ENCODE measurements at places on chromosomes 16 and 17.

DNA sequence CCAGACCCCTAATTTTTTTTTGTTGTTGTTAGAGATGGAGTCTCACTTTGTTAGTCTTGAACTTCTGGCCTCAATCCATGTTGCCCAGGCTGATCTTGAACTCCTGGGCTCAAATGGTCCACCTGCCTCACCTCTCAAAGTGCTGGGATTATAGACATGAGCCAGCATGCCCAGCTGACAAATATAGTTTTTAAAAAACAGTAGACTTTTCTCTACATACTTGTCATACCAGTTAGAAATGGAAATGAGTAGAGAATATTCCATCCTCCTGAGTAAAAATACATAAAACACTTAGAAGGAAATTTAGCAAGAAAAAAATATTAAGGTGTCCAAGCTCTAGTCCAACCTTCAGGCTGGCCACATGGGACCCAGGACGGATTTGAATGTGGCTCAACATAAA is 21.4 kb downstream of the C16orf78 start:
- no peak for DNase-seq

- peak; percentile 68 for DNase-seq
Observed at GRCh38 chr17:45640141-45640850, 143.8 kb upstream of the CRHR1 start.

DNA sequence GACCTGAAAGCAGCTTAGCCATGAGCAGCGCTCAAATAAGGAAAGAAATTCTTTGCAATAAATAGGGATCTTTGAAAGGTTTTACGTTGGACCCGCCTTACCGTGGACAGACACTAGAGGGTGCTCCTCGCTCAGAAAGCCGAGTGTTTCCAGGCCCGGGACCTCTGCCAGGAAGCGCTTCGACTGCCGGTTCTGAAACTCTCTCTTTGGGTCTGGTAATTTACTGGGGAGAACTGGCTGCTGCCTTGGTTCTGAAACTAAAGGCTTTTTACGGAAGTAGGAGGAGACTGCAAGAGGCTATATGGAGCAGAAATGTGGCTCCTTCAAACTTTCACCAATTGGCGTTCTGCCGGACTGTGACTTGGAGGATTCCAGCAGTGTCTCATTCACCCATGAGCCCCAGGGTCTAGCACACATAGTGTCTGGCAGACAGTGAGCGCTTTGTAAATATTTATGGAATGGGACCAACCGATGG is 45.6 kb upstream of the HOXB9 start:
- peak; percentile 69 for DNase-seq

DNA sequence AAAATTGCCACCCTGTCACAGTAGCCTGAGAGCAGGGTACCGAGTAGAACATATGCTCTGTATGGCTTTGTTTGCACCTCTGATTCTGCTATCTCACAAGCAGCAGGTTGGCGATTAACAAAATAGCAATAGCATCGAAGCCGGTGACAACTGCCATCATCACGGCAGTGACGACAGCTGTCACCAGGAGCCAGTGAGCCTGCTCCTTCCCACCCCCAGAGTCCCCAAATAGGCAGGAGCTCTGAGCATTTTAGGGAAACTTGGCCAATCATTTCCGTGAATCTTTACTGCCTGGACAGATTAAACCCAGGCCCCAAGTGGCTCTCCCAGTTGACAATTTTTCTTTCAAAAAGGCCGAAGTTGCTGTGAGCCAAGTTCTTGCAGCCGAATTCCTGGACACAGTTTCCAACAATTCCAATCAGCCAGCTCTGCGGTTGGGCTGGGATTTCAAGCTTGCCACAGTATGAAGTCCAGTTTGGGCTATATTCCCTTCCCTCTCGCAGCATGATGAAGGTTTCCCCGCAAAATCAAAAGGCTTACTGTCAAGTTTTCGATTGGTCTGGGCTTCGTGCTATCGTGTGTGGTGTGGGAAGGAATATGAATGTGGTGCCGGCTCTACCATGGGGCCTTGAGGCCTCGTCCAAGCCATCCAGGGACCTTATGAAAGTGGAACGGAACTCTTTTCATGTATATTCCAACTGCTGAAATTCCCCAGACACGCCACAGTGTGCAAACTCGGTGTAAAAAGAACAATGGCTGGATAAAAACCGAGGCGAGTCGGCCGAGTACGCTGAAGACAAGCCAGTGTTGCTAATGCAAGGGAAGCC is 186.6 kb downstream of the C16orf78 start:
- DNase-seq = no peak
